ENCODE measurements at places on chromosomes 2 and 18.

- no peak for DNase-seq
These were observed 109.4 kb downstream of the AOX1 start for GRCh38 chr2:200695191-200695590.

DNA sequence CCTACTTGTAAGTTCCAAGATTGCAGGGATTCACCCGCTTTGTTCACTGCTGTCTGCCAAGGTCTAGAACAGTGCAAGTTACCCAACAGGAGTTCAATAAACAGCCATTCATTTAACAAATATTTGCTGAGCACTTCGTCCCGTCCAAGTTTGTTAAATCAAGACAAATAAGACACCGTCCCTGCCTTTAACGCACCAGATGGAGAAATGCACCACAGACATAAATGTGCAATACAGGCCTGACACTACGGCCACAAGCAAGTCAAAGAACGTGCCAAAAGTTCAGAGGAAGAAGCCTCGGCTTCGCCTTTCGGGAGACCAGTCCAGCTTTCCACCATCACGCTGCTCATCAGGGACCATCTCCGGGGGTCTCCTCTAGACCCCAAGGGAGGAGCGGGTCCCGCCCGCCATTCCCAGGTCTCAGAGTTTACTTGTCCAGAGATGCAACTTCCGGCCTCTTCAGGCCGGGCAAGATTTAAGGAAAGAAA, 429 bp downstream of the C2orf76 start:
- peak; percentile 67 for DNase-seq

DNA sequence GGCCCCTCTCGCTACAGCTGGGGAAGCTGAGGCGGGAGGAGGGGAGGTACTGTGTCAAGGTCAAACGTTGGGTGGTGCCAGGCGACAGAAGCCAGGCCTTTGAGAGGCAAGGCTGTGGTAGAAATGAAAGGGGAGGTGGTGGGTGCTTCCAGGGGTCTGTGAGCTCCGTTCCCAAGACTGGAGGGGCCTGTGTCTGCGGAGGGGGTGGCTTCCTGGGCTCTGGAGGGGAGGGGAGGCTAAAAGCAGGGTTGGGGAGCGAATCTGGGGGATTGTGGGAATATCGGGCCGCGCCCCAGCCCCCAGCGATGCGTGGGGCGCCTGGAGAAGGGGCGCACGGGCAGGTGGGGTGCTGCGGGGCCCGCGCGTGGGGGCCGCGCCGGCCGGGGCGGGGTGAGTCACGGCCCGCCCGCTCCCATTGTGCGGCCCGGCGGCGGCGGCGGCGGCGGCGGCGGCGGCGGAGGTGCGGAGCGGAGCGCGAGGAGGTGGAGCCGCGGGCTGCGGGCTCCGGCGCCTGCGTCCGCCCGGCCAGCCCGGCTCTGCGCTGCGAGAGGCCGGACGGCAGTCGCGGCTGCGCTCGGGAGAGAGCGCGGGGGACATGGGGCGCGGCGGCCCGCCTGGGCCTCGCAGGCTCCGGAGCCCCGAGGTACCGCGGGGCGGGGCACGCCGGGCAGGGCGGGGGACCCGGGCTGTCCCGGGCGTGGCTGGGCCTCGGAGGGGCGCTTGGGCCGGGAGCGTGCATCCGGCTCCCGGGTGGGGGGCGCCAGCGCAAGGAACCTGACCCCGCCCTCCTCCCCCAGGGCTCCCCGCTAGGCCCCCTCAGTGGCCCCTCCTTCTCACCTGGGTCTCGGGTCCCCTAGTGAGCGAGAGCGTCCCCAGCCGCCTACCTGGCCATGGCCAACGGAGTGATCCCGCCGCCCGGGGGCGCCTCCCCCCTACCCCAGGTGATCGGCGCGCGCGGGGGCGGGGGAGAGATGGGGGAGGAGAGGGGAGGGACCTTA, at the start of gene SLC4A3:
TSS of gene SLC4A3 (plus strand) at position 528 of the 998 bp plus-strand sequence. CDS start at position 891, 363 bp downstream.
- DNase-seq, result peak; percentile 12

- DNase-seq, result peak; percentile 92
These were observed 385.4 kb upstream of the SYT4 start for GRCh38 chr18:43662657-43663056.

GRCh38 chr18:62952807-62953206, 237.5 kb downstream of the PHLPP1 start:
- no peak for DNase-seq

DNA sequence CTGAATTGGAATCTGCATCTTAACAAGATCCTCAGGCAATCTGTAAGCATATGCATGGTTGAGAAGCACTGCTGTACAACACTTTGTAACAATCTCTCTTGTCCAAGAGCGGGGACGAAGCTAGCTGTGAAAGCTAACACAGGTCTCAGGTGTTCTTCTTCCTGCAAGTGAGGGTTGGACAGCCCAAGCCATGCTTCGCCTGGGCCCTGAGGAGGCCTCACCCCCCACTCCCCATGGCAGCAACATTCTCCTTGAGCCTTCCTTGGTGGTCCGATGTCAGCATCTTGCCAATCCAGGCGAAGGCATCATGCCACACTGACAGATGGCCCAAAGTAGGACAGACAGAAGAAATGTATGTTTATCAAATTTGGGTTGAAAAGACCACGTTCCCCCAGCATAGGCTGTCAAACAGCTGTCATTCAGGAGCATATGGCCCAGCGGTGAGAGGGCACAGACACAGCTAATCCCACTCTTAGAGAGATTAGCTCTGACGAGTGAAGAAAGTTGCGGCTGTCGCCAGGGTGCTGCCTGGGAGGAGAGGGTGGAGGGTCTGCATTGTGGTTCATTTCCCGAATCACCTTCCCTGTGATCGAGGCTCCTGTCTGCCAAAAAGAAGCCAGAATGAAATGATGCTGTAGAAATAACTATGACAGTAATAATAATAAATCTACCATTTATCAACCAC, 344.7 kb downstream of the MYCN start:
- DNase-seq, result no peak

GRCh38 chr2:186903216-186903615, 54.2 kb upstream of the ZSWIM2 start:
- DNase-seq, result peak; percentile 8

Measured in fibroblast of gingiva (primary cell).